GM23338 (cell line): ENCODE measurements at places on chromosomes 2 and 18.

DNA sequence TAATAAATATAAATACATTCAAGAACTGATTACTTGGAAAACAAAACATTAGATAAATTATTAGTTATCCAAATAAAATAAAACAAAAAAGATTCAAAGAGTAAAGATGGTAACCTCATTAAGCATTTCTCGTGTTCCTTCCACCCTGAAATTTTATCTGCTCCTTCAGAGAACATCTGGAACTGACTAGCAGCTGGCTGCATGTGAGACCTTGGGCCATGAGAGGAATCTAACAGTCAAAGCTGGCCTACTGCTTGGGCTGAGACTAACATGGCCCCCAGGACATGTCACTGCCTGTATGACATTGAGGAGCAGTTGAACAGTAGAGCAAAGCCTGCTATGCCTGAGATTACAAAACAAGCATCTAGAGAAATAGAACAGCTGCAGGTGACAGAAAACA lies 208.5 kb upstream of the ZSWIM2 start:
- no peaks in the 10 kb centered on the region for H3K27me3 ChIP-seq
- H3K36me3 ChIP-seq = no peaks in the 10 kb centered on the region
- H3K4me1 ChIP-seq = no peaks in the 10 kb centered on the region
- H3K4me3 ChIP-seq = no peak overlapping the region
- no peak for DNase-seq
- H3K27ac ChIP-seq = no peak overlapping the region

DNA sequence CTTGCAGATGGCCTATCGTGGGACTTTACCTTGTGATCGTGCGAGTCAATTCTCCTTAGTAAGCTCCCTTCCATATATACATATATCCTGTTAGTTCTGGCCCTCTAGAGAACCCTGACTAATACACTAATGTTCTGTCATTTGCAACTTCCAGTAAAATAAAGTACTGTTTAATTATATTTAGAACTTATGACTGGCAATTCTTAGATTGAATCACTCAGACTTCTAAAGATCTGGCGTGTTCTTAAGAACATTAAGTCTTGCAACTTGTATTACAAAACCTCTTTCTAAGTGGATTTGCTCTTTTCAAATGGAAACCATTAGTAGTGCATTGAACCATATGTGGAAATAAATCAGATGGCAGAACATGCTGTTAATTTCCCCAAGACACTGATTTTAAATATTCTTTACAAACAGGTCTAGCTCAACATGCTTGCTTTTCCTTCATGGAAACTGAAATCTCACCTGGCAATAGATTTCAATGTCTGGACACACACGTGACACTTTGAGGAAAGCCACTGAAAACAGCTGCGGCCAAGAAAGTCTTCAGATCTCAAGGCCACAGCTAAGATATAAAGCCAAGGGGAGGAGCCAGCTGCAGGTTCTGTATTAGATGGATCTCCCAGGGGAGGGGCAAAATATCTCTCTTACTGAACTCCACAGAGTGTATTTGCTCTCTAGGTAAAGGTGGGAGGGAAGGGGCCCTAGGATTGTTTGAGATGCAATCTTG lies 50.6 kb downstream of the PMAIP1 start:
- no peak overlapping the region for H3K4me3 ChIP-seq
- no peak for DNase-seq
- no peak overlapping the region for H3K27ac ChIP-seq
- no peaks in the 10 kb centered on the region for H3K27me3 ChIP-seq
- no peaks in the 10 kb centered on the region for H3K36me3 ChIP-seq

- no peak overlapping the region for H3K4me3 ChIP-seq
- no peak for DNase-seq
Measured at GRCh38 chr18:10401521-10401920, 52.9 kb upstream of the APCDD1 start.

DNA sequence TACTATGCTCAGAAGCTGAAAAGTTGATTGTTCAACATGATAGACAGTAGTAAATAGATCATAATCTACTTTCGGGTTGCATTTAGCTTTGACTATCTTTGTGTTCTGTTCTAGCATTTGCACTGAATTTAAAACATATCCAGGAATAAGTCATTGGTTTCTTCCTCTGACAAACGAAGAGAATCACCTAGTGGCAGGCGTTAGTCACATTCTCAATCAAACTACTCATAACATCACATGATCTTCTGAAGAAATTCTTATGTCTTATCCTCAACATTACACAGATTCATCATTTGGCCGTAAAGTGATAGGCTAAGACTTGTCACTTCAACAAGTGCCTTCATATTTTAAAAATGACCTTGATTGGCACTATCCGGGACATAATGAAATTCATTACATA lies 63.6 kb upstream of the TTC21B start:
- H3K4me3 ChIP-seq = no peak overlapping the region
- DNase-seq = no peak
- H3K36me3 ChIP-seq = no peaks in the 10 kb centered on the region
- H3K27me3 ChIP-seq = no peaks in the 10 kb centered on the region
- no peaks in the 10 kb centered on the region for H3K4me1 ChIP-seq

DNA sequence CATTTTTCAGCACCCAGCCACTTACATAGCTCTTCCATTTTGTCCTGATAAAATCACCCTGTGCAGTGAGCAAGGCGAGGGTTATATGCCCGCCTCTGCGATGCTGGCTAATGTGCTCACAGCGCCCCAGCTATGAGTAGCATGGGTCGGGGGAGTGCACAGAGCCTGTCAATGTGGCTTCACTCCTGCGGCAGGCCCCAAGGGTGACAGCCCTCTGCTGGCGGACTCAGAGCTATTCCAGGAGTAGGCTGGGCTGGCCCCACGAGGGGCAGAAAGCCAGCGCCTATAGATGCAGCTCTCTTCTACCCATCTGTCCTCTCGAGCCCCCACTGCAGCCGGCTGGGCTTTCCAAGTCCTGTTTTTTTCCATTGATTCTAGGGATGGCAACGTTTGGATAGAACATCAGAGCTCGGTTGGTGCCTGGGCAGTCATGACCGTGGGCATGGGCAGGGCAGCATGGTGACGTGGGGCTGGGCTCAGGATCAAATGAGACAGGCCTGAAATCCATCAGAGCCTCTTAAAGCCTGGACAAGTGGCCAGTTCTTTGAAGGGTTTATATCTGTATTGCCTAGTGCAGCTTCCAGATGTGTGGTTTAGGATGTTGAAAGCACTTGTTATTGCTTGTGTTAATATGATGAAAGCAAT lies 134.7 kb downstream of the MCFD2 start:
- H3K27me3 ChIP-seq = no peaks in the 10 kb centered on the region
- H3K4me1 ChIP-seq = no peaks in the 10 kb centered on the region; the same call in 1 of the 2 replicates
- 0 out of 2 replicates have a peak overlapping the region, but pooled peaks have one; percentile 29 for H3K4me3 ChIP-seq
- no peaks in the 10 kb centered on the region for H3K36me3 ChIP-seq
- DNase-seq = peak; percentile 86
- H3K27ac ChIP-seq = no peak overlapping the region

DNA sequence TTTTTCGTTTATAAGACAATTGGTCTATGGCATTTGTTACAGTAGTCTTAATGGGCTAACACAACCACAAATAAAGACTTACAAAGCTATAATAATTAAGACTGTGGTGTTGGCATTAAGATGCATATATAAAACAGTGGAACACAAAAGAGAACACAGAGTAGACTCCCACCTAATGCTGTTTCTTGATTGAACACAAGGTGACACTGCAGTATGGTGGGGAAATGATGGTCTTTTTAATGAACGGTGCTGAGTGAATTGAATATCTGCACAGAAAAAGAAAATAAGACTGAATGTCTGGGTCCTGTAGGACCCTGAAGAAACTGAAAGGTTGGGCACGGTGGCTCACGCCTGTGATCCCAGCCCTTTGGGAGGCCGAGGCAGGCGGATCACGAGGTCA lies 1136.6 kb upstream of the NXPH2 start:
- no peak overlapping the region for H3K4me3 ChIP-seq
- no peak overlapping the region for H3K27ac ChIP-seq
- no peaks in the 10 kb centered on the region for H3K27me3 ChIP-seq
- peak; percentile 4 for DNase-seq

GRCh38 chr2:108855194-108855593 lies 68.6 kb downstream of the CCDC138 start:
- no peaks in the 10 kb centered on the region for H3K4me1 ChIP-seq
- H3K36me3 ChIP-seq = peaks cover 7% of the 10 kb centered on the region
- H3K27ac ChIP-seq = no peak overlapping the region
- H3K27me3 ChIP-seq = no peaks in the 10 kb centered on the region
- peak; percentile 5 for DNase-seq

GRCh38 chr2:29013057-29013780 lies 32.1 kb downstream of the TOGARAM2 start:
- H3K4me1 ChIP-seq = 0 out of 2 replicates have a peak, but pooled peaks cover 4% of the 10 kb centered on the region
- H3K36me3 ChIP-seq = no peaks in the 10 kb centered on the region
- H3K27me3 ChIP-seq = no peaks in the 10 kb centered on the region
- no peak for DNase-seq

- DNase-seq = no peak
- H3K36me3 ChIP-seq = no peaks in the 10 kb centered on the region
- no peak overlapping the region for H3K27ac ChIP-seq
- peaks cover 10% of the 10 kb centered on the region for H3K4me1 ChIP-seq
- no peaks in the 10 kb centered on the region for H3K27me3 ChIP-seq
Measured at GRCh38 chr2:9235147-9236044, 28.8 kb downstream of the ASAP2 start.
